ENCODE measurements at places on chromosomes 16 and 17.

DNA sequence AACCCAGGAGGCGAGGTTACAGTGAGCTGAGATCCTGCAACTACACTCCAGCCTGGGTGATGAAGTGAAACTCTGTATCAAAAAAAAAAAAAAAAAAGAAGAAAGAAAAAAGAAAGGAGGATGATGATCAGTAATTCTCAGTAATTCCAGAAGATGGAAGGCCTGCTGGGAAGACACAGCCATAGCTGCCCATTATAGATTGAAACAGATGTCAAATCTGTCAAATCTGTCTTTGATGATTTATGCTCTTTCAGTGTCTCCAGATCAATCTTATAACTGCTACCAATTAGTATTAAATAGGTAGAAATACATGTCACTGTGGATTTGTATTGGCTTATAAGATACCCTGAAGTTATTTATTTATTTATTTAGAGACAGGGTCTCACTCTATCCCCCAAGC, 42.9 kb upstream of the CPPED1 start:
- no peak for DNase-seq

DNA sequence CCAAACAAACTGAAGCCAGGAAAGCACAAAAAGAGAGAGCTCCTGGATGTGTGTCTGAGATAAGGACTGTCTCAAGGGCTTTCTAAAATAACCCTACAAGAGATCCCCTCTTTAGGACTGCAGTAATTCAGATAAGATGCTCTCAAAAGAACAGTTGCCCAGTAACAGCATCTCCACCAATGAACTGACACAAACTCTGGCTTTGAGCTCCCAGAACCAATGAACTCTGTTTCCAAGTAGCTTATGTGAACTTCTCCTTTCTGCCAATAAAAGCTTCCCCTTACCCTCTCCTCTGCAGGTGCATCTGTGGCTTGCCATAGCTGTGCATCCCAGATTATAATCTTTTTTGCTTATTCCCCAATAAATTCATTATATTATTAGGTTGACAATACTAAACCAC, 421.5 kb downstream of the SLC39A11 start:
- DNase-seq = no peak

DNA sequence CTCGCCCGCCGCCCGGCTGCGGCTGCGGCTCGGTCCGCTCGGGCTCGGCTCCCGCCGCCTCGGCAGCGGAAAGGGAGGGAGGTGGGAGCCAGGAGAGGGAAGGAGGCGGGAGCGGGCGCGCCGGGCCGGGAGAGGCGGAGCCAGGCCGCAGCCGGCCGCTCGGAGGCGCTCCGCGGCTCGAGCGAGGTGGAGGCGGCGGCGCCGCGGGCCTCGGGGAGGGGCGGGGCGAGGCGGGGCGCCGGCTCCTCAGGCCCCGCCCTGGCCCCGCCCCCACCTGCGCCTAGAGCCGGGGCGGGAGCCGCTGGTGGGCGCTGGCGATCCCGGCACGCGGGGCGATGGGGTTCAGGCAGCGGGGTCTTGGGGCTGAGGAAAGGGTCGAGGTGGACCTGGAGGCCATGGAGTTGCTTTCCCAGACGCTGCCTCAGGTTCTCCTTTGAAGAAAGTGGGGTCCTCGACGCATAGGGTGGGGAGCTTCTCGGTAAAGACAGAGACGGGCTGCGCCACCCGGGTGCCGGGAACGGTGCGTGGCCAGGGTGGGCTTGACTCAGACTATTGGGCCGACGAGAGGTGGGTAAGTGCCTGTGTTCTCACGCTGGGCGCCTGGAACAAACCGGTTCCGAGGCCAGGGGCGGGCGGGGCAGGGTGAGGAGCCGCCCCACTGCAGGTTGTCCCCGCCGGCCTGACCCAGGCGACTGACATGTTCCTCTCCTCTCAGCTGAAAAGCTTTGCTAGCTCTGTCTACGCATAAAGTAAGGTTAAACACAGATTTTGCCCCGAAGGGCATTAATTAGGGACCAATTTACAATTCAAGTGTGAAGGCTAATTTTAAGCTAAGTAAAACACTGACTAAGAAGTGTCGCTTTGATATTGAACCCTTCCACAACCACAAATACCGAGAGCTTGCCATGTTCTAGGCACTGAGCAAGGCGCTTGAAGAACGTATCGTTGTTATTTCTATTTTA, at the start of gene CMTM4:
Gene CMTM4, minus strand, starts transcription at position 75 of the 962 bp plus-strand sequence. CDS start 218 bp downstream, outside the sequence.
- DNase-seq = peak; percentile 76

GRCh38 chr16:57329718-57330327, 28.8 kb upstream of the CCL22 start:
- no peak for DNase-seq

DNA sequence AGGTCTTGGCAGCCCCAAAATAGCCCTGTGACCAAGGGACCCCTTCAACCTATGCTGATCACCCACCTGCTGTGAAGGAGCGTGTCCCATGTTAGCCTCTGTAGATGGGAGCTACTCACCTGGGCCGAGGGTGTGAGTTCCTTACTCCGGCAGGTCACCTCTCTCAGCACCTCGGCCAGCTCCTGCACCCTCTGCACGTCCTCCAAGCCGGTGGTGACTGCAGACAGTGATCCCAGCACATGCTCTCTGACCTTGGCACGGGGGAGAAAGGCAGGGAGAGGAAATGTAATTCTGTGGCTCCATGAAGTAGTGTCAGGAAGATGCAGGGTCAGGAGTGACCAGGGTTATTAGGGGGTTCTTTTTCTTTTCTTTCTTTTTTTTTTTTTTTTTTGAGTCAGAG, 67.7 kb upstream of the BCO1 start:
- DNase-seq = no peak

GRCh38 chr17:7132511-7133094, 18.0 kb upstream of the ASGR2 start:
- DNase-seq = peak; percentile 59

DNA sequence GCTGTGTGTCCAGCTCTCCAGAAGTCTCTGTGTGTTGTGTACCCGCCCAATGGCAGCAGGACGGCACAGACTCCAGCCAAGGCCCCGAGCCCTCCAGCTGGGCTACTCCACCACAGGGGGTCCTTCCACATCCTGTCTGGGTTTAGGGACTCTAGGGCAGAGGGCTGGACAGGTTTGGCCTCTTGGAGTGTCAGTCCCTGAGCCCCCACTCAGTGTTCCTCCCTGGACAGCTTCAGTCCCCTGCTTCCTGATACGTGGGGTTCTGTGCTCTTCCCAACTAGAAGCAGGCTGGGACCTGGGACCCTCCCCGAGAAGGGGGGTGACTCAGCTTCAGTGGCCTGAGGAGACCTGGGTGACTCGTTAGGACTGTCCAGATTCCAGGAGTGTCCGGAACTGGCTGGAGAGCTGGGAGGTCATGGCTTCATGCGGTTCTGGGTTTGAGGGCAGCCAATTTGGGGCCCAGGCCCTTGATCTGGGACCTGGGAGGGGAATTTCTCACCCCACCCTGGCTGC, 4.2 kb downstream of the CDK3 start:
- DNase-seq = no peak

- no peak for DNase-seq
Measured at GRCh38 chr16:48932216-48932855, 322.4 kb upstream of the N4BP1 start.

- no peak for DNase-seq
Measured at GRCh38 chr17:64544742-64545141, 38.0 kb downstream of the CEP95 start.

- DNase-seq = no peak
Measured at GRCh38 chr17:1992541-1992940, 32.6 kb downstream of the RTN4RL1 start.

GRCh38 chr17:75810216-75810615, 25.6 kb downstream of the UNK start:
- DNase-seq = no peak

GRCh38 chr17:27420211-27420950, 35.9 kb upstream of the KSR1 start:
- no peak for DNase-seq

- no peak for DNase-seq
Measured at GRCh38 chr16:70483426-70483825, 29.0 kb downstream of the FCSK start.

DNA sequence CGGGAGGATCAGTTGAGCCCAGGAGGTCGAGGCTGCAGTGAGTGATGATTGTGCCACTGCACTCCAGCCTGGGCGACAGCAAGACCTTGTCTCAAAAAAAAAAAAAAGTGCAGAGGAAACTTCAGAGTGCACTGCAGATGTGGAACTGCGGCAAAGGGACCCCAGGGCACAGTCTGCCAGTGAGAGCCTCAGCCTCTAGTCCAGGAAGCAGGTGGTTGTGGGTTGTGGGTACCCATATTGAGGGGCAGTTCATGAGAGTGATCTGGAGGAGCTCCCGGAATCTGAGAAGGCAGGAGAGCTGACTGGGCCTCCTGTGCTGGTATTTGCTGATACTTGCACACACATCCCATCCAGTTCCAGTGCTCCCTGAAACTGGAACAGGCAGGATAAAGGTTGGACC, 13.1 kb downstream of the FOXN1 start:
- DNase-seq = no peak

DNA sequence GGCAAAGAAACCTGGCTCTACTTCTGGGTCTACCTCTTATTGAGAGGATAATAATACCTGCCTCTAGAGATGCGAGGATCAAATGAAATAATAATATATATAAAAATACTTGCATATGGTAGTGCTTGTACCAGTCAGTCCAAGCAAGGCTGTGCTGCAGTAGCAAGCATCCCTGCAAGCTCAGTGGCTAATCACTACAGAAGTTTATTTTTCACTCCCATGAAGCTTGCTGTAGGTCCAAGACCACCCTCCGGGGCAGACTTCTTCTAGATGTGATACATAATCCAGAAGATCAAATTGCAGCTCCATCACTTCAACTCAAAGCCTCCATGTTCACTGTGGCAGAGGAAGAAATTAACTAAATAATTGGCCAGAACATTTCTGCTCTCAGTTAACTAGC, 48.9 kb upstream of the NKD1 start:
- DNase-seq = no peak

DNA sequence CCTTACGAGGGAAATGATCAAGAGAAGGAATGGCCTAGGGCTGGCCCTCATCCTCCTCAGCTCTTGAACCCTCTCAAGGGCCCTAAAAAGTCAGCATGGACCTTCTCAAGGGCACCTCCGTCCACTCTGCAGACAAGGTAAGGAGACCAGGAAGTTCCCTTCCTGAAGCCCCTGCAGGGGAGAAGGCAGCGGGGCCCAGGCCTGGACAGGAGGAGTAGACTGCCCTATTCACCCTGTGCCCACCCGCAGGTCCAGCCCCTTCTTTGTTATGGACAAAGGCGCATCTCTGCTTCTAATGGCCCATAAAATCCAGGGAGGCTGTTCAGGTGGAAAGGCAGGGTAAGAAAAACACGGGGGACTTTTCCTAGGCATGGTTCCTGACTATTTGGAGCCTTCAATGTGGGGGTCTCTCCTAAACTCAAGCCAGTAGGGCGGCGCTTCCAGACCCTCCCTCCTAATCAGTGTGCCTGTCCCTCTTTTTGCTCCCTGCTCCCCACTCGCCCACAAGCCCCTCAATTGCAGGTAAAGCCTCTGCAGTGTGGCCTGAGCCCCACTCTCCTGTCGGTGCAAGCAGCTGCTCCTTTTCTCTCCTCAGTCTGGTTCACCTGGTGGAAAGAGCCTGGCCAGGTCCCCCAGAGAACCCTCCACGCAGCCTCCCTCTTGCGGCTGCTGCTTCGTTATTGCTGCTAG, 28.2 kb downstream of the AXIN2 start:
- no peak for DNase-seq

- no peak for DNase-seq
Measured at GRCh38 chr17:81083125-81083765, 48.3 kb downstream of the BAIAP2 start.

DNA sequence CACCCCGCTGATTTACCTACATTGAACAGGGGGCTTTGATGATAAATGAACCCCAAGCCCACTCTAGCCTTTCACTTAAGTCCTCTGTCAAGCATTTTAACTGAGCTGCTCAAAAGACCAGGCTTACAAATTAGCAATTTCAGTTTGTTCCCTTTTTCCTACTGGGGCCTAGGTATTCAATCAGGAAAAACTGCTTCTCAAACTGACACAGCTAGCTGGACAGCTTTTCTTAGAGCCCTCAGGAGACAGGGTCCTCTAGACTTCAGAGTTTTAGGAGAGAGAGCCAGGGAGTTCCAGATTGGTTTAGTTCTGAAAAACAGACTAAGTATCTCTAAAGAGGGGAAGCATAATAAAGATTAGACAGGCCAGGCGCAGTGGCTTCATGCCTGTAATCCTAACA, 6.2 kb upstream of the HEXIM2 start:
- DNase-seq = no peak

GRCh38 chr16:63943566-63943965, 1178.3 kb downstream of the CDH11 start:
- DNase-seq = no peak

DNA sequence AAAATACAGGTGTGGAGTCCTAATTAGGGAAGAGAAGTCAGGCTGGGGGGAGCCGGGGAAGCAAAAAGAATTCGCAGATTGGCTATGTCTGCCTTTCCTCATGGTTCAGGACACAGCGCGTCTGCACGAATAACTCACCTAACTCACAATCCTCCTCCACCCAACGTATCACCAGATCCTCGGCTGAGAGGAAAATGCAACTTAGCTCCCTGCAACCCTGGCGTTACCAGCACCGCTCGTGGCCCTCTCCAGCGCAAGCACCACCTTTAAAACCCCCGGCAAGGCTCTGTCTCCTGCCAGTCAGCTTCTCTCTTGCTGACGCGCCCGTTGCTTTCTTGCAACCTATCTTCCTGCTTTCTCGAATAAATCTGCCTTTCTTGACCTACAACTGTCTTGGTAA, 49.8 kb upstream of the METRNL start:
- no peak for DNase-seq

DNA sequence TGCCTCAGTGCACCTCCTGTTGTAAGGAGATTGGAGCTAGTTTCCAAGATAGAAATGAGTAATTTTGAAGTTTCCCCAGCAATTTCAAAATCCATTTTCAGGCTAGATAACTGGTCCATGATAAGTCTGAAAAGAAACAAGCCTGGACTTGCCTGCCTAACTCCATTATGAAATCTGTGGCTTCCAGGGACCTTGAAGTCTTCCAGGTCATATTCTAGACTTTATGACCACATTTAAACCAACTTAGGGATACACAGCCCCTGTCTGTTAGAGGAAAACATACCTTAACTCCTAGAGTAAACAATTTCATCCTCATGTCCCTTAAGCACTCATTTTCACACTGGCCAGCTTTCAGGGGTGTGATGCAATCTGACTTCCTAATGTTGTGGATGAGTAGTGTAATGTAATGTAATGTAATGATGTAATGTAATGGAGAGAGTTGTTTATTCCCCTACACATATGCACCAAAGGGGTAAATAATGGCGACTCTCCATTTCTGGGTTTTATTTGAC, 96.7 kb upstream of the FAM20A start:
- no peak for DNase-seq

GRCh38 chr17:46195939-46196716, 2.9 kb upstream of the KANSL1 start:
- no peak for DNase-seq

Data from activated T-cell treated with anti-CD3 and anti-CD28 coated beads, Interleukin-2, amount 50 U/mL, for 48 hours (primary cell).